NCI-H460 (cell line): ENCODE measurements at places on chromosomes 5 and 9. TPM values are rescaled to one million over a fixed set of nuclear protein-coding genes. Genes with fewer than 3 reads are reported as not detected.
A peak's percentile ranks its signal among the peaks of the same experiment; 100 is the strongest.

FOXD4L4 gene
- 0.07 TPM in 1 of 2 replicates, not detected in the other for total RNA-seq

ADCY2 gene
- not detected in 2 replicates for total RNA-seq

PCDHB8 gene
- 0.14 and 0.22 TPM in 2 replicates for total RNA-seq

IRX4 gene
- total RNA-seq = 0.20 and 0.79 TPM in 2 replicates

FRRS1L gene
- not detected in 2 replicates for total RNA-seq

FBLL1 gene
- total RNA-seq = 1.0 and 1.7 TPM in 2 replicates

DRD1 gene
- not detected in 2 replicates for total RNA-seq

CCNI2 gene
- not detected in 2 replicates for total RNA-seq

SLC6A7 gene
- 1.6 TPM in 2 replicates for total RNA-seq

- DNase-seq = no peak
These were observed 51.2 kb downstream of the SLC36A1 start for GRCh38 chr5:151498395-151499155.

DNA sequence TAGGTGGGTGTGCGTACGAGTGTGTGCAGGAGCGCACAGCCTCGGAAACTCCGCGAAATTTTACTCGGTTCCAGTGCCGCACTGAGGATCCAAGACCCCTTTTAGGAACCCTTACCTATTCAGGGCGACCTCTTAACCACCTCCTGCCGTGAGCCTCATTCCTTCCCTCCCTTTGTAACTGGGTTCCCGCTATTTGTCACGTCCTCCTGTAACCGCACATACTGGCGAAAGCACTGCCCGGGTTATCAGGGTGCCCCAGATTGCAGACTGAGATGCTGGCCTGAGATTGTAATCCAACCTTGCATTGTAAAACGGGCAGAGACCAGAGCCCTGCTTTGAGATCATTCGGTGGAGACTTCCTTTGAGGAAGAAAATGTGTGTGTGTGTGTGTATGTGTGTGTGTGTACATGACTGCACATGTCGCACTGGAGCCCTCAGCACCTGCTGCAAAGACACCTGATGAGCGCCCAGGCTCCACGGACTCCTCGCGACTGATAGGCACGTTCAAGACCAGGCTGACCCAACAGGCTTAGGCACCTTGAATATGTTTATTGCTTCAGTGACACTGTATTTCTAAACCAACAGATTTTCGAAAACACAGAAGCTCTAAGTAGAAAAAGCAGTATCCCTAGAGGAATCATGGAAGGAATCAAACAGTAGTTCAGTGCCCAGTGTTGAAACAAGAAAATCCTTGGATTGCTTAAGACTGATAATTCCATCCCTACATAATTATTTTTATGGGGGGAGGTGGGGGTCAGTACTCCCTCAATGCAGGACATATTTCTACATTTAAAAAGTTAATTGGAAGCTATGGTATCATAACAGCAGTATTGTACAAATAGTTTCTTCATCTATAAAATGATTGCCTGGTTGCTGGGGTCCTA, 86.5 kb upstream of the TNFAIP8 start:
- no peak for DNase-seq

DNA sequence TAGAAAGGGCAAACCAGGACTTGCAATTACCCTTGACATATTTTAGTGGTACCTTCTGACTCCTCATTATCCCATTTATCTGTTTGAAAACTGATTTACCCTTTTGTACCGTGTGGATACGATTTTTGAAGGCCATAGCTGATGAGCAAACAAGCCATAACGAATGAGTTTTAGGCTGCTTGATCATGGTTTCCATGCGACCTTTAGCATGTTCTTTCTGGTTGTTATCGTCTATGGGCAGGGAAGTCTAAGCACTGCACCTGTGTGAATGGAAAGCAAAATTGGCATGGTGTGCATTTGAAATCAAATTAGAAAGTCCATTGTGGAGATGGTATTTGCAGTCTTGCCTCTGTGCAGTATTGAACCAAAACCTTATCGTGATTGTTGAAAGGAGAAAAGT, 127.7 kb downstream of the TLE4 start:
- no peak for DNase-seq

- DNase-seq = no peak
These were observed 11.1 kb upstream of the RALGDS start for GRCh38 chr9:133132174-133132573.

DNA sequence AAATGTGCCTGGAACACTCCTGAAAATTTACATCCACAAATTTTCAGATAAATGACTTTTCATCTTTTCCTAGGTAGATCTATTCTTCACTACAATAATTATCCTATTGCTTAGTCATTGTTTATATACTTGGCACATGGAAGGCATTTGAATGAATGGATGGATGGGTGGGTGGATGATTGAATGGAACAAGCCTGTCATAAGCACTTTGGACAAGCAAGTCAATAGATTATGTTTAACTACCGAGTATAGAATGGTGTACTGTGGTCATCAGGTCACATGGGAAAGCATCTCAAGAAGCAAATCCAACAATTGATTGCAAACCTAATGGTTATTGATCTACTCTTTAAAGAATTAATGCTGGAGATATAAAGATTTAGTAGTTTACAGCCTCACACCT, 114.4 kb upstream of the DMRTA1 start:
- DNase-seq = no peak

- no peak for DNase-seq
These were observed 188.3 kb downstream of the OLFM1 start for GRCh38 chr9:135275571-135276289.

- DNase-seq = no peak
These were observed 31.9 kb downstream of the SLC12A7 start for GRCh38 chr5:1079961-1080360.

GRCh38 chr5:37724395-37725125, 115.3 kb downstream of the GDNF start:
- DNase-seq = no peak

DNA sequence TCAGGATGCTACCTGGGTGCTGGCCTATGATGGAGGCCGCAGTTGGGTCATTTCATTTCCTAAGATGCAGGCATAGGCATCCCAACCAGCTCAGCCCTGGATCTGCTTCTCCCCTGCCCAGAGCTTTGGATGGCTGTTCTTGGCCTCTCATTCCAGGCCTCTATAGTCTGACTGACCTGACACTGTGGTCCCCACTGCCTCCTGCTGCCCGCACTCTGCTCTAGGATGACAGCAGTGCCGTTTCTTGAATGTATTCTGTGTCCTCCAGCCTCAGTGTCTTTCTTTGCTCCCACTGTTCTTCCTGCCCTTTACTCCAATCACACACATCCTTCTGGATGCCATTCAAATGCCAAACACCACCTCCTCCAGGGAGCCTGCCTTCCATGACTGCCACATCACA, 235.7 kb downstream of the HSPA4 start:
- DNase-seq = peak; percentile 26

DNA sequence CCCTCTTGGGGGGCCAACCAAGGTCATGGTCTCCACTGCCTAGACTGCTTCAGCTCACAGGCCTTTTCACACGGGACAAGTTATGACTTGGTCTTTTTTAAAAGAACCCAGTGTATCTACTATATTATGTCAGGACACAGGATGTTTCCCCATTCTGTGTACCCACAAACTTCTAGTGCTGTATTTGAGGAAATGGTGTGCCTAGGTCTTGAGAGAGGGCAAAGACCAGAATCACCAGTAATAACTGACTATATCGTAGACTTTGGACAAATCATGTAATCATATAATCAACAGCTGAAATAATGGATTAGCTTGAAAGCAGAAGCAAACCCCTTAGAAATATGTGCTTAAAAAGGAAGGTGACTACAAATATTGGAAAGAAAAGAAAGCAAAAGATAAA, 133.3 kb downstream of the ARL15 start:
- DNase-seq = no peak

DNA sequence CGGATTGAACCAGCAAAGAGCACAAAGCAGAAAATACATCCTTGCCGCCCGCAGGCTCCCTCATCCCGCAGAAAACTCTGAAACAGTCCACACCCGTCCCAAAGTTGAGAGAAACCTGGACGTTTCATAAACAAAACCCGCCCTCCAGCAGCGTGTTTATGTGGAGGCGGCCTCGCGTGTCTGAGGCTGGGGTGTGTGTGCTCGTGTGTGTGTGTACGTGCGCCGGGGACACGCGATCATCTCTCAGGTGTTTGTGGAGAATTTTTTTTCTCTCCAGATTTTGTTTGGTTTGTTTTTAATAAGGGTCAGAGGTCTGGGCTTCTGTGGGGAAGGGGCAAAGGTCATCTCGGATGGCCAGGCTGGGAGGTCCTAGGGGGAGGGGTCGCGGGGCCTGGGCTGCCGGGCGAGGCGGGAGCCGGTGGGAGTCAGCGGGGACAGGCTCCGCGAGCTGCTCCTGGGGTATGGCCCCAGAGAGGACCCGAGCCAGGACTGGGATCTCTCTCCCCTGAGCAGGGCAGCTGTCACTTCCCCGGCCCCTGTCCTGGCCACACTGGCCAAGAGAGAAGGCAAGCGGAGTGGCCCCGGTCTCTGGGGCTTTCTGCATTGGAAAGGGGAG, 206.4 kb downstream of the C9orf50 start:
- peak; percentile 28 for DNase-seq

DNA sequence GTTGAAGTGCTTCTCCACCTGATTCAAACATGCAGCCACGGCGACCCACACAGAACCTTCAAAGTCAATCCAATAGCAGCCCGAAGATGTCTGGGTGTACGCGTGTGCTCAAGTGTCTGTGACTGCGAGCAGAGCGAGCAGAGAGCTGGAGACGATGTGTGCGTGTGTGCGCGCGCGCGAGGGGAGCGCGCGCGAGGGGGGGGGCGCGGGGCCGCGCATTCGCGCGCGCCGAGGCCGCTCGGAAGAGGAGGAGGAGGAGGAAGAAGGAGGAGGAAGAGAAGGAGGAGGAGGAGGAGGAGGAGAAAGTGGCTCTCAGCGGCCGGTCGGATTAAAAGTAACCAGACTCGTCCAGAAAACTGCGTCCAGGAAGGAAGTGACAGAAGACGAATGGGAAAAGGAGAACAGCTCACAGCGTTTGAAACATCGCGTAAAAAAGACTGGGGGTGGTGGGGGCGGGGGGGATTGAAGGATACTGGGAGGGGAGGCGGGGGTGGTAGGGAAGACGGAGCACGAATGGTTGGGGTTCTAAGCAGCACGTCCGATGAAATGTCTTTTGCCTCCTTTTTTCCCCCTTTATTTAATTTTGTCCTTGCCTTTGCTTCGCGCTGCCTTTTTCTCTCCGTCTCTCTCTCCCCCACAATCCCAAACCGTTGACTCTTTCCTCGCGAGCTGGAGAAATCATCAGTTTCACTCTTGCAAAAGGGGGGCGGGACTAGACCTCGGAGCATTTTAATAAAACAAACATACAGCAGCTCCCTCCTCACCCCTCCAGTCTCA, at the start of gene MEF2C:
Gene MEF2C, minus strand, starts transcription at position 126 of the 777 bp plus-strand sequence. CDS start 59,396 bp downstream, outside the sequence.
- peak; percentile 84 for DNase-seq

DNA sequence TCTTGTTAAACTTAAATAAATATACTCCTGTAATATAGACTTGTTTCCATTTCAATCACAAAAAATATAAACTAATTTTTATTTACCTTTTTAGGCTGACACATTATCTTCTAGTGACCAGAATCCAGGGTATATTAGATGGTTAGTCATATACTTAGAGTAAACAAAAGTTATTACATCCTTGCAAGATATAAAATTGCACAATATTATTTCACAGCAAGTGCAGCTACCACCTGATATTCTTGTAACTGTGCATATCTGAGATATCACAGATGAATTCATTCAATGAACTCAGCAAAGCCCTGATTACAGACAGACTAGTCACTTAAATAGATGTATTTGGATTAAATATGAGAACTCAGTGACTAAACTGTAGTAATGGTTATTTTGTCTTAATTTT, 25.6 kb upstream of the ARRDC3 start:
- DNase-seq = no peak
